Fibroblast of pulmonary artery (primary cell): ENCODE measurements at places on chromosomes 12 and 14.

GRCh38 chr12:14410177-14410576, 44.7 kb downstream of the ATF7IP start:
- DNase-seq = peak; percentile 85

- no peak for DNase-seq
These were observed 327.0 kb downstream of the BCL11B start for GRCh38 chr14:98944989-98945388.

- DNase-seq = peak; percentile 83
These were observed 6.6 kb upstream of the PLEKHG7 start for GRCh38 chr12:92696216-92696615.

DNA sequence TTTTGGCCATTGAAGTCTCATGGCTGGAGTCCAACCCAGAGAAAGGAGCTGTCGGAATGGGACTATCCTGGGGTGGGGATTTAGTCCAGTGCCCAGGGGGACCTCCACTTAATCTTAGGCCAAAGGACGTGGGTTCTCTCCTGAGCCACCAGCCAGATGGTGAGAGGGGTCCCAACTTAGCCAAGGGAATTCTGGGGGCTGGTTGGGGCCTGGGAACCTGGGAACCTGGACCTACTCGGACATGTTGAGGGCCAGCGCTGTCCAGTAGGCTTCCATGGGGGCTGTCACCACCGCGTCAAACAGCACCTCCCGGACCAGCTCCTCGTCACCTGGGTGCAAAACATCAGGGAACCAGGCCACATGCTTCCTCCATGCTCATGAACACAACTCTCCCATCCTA, 33.4 kb downstream of the LRTM2 start:
- no peak for DNase-seq

GRCh38 chr12:52658196-52658595, 6.2 kb upstream of the KRT2 start:
- DNase-seq = no peak

DNA sequence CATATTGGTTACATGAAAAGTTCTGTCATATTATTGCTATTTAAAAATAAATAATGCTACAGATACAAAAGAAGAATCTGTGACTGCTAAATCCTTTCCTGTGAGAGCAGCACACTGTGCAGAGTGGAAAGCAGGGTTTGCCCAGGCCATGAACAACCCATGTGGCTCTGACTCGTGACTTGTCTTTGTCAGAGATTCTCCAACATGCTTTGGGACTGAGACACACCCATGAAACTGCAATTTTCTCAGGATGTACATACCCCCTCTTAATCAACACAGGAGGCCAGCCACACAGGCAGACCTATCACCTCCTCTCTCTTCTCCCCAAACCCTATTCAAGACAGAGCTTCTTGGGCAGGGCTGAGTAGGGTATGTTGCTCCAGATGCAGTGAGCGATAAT, 96.8 kb upstream of the NTF3 start:
- no peak for DNase-seq

GRCh38 chr14:89378119-89378518, 38.9 kb downstream of the FOXN3 start:
- peak; percentile 56 for DNase-seq

DNA sequence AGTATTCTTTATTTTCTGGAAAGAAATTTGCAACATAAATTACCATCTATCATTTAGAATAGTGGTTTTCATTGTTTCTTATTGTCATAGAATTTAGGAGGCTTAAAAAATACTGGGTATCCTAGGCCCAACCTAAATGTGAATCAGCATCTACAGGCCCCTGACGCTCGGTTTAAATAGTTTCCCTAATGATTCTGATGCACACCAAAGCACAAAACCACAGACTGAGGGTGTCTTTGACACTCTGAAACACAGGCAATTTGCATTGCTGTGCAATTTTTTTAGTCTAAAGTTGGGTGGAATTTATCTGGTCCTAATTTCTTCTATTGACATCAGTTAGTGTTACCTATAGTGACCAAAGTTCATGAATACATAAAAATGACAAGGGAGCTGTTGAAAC, 87.6 kb upstream of the SSTR1 start:
- DNase-seq = no peak

DNA sequence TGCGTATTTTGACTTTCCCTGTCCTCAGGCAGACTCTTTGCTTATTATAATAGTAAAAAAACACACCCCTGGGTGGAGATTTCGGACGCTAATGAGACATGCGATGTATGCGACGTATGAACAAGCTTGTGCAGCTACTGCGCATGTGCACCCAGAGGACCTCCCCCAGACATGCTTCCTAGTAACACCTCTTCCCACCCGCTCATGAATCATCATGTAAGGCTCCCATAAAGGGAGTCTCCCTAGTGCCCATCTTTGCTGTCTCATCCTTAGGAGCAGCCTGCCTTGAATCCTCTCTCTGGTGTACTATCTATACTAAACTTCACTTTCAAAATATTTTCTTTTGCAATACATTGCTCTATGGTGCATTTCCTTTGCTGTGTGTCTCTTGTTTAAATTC, 210.1 kb downstream of the TMEM132D start:
- no peak for DNase-seq

DNA sequence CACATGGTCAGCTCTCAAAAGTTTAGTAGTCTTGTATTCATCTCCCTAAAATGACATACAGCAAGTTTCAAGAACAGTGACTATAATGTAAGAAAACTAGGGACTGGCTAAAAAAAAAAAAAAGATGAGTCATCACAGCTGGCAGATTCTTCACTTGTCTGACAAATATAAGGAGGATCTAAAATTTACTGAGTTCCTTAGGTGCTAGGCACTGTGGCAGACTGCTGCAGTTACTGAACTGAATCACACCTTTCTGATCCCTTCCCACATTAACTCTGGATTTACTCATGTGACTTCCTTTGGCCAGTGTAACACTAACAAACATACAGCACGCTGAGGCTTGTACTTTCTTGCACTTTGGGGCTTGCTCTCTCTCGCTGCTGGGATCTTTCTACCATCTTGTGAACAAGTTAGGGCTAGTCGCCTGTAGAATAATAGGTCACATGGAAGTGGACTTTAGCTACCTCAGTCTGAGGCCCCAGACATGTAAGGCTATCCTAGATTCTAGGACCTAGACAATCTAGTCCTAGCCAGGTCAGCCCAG, 32.1 kb downstream of the BAZ1A start:
- DNase-seq = peak; percentile 88

GRCh38 chr14:42961509-42961908, 1354.8 kb downstream of the LRFN5 start:
- DNase-seq = peak; percentile 16

DNA sequence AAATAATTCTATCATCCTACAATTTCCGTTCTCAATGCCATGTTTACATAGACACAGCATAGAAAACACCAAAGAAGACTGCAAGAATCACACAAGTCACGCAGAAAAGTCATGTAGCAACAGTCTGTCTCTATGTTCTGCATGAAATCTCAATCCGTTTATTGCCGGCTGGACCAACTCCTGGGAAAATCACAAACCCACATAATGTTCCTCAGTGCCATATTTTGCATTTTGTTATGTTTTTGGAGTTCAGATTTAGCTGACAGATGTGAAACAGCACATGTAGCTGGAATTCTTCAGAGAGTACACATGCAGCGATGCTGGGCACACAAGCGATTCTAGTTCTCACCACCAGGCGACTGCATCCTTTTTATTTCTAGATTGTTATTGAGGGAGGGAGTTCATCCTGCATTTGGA, 193.1 kb downstream of the APAF1 start:
- DNase-seq = peak; percentile 2

- peak; percentile 64 for DNase-seq
These were observed 754 bp downstream of the ACSS3 start for GRCh38 chr12:81078469-81079196.

DNA sequence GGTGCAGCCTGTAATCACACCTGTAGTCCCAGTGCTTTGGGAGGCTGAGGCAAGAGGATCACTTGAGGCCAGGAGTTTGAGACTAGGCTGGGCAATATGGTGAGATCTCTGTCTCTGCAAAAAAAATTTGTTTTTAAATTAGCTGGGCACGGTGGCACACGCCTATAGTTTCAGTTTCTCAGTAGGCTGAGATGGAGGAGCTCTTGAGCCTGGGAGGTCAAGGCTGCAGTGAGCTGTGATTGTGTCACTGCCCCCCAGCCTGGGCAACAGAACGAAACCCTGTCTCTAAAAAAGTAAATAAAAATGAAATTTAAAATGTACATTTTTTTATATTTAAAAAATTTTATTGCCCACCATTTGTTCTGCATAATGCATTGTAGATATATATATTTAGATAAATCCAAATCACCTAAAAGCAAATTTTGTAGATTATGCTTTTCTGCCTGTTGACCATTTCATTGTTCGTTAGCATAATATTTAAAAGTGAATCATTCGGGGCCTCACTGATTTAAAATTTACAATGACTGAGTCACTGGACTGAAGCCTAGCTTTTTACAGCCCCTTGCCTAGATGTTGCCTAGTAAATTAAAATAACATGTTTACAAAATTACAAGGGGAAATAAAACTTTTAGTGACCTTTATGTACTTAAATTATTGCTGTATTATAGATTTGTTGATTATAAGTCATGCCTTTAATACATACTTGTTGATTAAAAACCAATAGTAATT, 87.9 kb downstream of the USP15 start:
- DNase-seq = peak; percentile 13

DNA sequence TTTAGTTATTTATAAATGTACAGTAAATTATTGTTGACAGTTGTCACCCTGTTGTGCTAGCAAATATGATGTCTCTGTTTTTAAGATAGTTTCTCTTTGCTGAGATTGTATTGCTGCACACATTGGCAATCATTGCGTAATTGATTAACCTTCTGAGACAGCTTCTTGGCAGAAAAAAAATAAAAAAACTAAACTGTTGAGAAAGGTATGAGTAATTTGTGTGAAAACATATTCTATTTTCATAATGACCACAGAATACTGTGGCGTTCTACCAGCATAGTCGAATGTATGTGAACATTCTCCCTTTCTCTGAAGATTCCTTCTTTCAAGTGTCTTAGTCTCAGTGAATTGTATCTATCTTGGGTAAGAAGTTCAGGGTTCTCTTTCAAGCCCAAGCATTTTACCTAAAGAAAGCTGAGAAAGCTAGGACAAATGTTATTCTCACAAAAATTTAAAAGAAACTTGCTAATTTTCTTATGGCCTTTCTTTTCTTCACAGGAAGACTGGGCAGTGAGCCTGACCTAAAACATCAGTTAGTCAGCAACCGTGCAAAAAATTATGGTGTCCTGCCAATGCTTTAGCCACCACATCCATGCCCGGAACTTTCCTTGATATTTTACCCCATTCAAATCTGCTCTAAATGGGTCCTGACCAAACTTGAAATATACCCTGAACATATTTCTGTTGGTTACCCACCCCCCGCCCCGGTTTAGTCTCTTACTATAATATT, 69.0 kb upstream of the REP15 start:
- DNase-seq = peak; percentile 87

DNA sequence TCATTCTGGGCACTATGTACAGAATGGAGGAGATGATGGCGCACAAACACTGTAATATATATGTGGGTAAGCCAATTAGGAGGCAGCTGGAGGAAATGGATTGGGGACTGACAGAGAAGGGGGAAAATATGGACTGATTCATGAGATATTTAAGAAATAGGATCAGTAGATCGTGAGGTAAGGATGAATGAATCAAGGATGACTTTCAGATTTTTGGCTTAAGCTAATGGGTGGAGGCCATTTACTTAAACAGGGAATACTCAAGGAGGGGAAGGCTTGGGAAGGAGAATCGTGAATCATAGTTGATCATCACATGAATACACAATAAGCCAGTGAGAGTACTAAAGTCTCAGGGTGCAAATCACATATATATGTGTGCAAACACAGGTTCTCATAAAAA, 11.2 kb upstream of the GNPNAT1 start:
- DNase-seq = no peak

- DNase-seq = no peak
These were observed 155.3 kb upstream of the ATP2B1 start for GRCh38 chr12:89863968-89864367.

DNA sequence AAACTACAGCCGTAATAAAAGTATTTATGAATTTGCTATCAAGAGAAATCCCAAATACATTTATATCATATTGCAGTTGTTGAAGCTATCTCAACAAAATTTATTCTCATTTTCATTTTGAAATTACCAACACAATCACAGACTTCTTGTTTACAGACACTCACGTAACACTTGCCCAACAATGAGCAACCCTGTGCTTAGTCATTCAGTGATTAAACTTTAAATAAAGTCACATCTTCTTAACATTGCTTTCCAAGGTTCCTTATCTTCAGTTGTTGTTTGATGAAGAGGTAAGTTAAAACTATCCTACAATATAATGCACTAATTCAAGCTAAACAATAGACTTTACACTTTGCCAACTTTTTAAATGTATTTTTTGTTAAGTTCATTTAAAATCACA, 601.8 kb downstream of the SLC16A7 start:
- DNase-seq = peak; percentile 48

GRCh38 chr12:26153421-26154154, 28.8 kb upstream of the BHLHE41 start:
- DNase-seq = peak; percentile 95

GRCh38 chr12:122869207-122869973, 26.5 kb downstream of the VPS37B start:
- no peak for DNase-seq

DNA sequence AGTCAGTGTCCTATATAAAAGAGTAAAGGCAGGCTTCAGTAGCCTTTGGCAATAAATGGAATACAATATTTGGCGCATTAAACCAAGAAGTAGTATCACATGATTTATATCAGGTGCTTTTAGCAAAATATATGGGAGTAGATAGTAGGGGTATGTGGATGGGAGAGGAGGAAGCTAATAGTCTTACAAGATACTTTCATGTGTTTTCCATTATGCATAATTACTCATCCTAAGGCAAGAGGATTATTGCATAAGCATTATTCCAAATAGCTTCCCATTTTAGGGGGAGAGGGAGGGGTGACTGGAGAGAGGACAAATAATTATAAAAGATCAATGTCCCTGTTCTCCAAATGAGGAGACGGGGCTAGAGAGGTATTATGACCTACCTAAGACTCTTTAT, 104.3 kb downstream of the DUSP6 start:
- no peak for DNase-seq

- no peak for DNase-seq
These were observed 35.0 kb downstream of the ZNF664 start for GRCh38 chr12:124007826-124008570.

- DNase-seq = no peak
These were observed 865 bp downstream of the RGS6 start for GRCh38 chr14:71933001-71933587.

DNA sequence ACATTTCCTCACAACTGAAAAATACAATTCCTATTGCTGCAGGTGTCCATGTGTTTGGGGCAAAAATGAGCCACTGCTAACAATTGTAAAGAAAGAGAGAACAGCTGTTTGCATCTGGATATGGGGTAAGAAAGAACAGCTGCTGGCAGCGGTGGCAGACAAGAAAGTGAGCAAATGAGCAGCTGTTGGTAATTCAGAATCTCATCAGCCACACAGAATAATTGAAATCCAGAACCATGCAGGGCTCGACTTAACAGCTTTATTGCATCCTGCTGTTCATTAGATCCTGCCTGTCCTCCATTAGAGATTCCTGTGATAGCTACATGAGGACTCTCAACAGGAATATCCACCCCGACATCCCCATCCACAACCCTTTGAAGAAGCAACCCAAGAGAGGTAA, 62.5 kb upstream of the TSPAN8 start:
- no peak for DNase-seq

GRCh38 chr12:116331876-116332275, 54.4 kb upstream of the MED13L start:
- no peak for DNase-seq

GRCh38 chr12:115507951-115508722, 769.4 kb downstream of the MED13L start:
- DNase-seq = no peak
